ENCODE measurements at places on chromosomes 1 and 21. TPM values are rescaled to one million over a fixed set of nuclear protein-coding genes. Genes with fewer than 3 reads are reported as not detected.

The CNR2 gene
- not detected for total RNA-seq

The PADI3 gene
- total RNA-seq = not detected

The KCNE2 gene
- total RNA-seq = 0.23 TPM

The C1orf141 gene
- total RNA-seq = 0.69 TPM

The C4BPA gene
- not detected for total RNA-seq

The EVI5 gene
- total RNA-seq = 78.4 TPM

The MAP3K7CL gene
- 2.8 TPM for total RNA-seq

The TCEA3 gene
- 2.3 TPM for total RNA-seq

The PRR9 gene
- not detected for total RNA-seq

The EXTL1 gene
- 2.5 TPM for total RNA-seq

The ATAD3C gene
- not detected for total RNA-seq

The RAVER2 gene
- total RNA-seq = 19.8 TPM

The PTPRC gene
- total RNA-seq = 10.6 TPM
